ENCODE measurements at places on chromosomes 13 and 19.
A peak's percentile ranks its signal among the peaks of the same experiment; 100 is the strongest.

GRCh38 chr13:27556109-27556508 is 64.2 kb downstream of the LNX2 start:
- DNase-seq, result no peak

DNA sequence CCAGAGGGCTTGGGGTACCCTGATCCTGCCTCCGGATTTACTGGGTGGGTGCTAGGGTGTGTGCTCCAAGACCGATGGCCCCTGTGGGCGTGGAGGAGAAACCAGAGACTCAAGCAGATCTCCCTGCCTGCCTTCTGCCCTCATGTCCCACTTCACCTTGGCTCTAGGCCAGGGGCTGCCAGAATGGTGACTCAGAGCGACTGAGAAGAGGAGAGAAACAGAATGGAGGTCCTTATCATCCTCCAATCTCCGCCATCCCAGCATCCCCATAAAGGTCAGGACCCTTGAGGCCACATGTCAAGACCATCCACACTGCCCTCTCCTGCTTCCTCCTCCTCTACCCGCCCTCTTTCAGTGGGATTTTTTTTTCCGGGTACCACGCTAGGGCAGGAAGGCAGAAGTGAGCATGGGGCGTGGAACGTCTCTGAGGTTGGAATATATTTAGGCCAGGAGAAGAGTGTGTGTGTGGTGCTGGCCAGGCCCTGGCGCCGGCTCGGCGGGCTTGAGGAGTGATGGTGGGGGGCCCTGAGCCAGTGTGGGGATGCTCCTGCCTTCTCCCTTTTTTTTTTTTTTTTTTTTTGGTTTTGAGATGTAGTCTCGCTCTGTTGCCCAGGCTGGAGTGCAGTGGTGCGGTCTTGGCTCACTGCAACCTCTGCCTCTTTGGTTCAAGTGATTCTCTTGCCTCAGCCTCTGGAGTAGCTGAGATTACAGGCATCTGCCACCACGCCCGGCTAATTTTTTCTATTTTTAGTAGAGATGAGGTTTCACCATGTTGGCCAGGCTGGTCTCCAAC is 22.3 kb downstream of the IER2 start:
- peak; percentile 86 for DNase-seq

DNA sequence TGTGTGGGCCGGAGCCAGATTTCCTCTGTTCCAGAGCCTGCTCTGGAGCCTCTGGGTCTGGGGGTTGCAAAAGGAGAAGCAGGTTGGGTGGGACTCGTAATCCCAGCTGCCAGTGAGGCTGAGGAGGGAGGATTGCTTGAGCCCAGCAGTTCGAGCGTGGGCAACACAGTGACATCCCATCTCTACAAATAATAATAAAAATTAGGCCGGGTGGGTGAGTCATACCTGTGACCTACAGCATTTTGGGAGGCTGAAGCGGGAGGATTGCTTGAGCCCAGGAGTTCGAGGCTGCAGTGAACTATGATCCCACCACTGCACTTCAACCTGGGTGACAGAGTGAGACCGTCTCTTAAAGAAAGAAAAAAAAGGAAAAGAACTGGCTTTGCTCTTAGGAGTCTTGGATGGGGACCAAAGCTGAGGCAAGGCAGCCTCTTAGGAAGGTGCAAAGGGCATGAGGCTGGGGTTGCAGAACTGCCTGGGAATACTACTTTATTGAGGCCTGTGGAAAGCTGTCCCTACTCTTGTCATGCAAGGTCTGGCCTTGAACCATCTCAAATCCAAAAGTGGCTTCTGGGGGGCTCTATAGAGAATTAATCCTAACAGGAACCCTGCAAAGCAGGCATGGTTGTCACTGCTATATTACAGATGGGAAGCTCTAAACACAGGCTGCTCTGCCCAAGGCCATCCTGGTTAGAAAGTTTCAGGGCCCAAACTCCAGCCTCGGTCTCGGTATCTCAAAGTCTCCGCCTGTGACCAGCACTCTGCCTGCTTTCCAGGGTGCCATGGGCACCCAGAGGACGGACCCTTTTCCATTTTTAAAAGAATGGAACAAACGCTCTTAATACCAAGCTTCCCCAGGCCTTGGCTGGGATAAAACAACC is 880 bp upstream of the C19orf12 start:
- DNase-seq, result no peak

DNA sequence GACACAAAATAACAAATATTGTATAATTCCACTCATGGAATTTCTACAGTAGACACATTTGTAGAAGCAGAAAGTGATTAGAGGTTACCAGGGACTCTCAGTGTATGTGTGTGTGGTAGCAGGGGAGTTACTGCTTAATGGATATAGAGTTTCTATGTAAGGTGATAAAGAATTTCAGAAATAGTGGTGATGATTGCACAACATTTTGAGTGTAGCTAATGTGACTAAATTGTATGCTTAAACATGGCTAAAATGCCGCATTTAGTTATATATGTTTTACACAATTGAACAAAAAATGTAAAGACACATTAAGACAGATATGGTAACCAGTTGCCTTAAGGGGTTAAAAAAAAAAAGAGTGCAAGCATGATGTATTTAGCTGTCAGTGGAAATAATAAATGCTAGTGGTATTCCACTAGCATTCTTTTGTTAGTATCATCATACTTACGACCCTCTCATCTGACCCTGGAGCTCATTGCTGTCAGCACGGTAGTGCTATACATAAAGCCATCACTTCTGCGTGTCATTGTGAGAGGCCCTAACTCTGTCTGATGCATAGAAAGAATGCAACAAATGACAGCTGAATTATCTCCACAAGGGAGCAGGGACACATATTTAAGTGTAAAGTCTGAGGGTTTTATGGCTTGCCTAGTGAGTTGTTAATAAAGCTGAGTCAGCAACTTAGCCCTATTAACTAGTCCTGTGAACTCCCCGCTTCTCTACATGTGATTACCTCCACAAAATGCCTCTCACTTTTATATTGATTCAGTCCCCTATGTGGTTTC is 134.1 kb upstream of the RXFP2 start:
- DNase-seq, result no peak

DNA sequence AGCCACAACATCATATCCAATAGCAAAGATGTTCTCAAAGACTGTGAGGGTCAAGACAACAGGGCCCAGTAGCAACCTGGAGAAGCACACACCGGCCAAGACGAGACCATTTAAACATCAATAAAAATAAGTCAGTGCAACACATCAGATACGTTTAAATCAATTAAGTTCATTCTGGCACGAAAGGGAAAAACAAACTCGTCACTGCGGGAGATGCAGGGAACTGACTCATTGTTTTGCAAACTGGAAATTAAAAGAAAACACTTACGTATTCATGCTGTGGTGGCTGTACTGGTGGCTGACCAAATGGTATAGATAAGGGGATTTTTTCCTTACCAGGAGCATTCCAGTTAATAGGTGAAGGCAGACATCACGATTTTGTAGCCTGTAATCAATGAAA is 26.3 kb upstream of the SLC15A1 start:
- no peak for DNase-seq

GRCh38 chr19:38032951-38033350 is 125.9 kb downstream of the SIPA1L3 start:
- no peak for DNase-seq

DNA sequence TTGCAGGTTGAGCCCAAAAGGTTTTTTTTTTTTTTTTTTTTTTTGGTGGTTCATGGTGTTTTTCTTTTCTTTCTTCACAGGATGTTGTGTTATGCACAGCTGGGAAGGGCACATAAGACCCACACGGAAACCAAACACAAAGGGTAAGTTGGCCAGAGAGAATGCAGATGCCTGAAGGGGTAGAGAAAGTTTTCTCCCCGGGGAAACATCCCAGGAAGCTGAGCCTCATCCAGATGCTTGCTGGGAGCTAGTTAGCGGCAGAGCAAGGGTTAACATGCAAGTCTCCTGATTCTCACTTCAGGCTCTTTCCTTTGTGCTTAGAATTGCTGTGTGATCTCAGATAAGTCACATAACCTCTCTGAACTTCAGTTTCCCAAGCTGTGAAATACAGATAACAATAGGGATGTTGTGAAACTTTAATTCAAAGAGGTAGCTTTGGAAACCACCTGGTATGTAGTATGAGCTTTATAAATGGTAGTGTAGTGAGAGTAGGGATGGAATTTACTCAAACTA is 3.1 kb downstream of the ADGRE1 start:
- no peak for DNase-seq

GRCh38 chr13:48994706-48995105 is 19.0 kb downstream of the FNDC3A start:
- no peak for DNase-seq

- DNase-seq, result no peak
Observed at GRCh38 chr19:2353159-2353886, 6.7 kb upstream of the TMPRSS9 start.

- no peak for DNase-seq
Observed at GRCh38 chr13:81394640-81395039, 1053.7 kb upstream of the SPRY2 start.

- DNase-seq, result no peak
Observed at GRCh38 chr13:113817860-113818691, 45.8 kb downstream of the GAS6 start.

DNA sequence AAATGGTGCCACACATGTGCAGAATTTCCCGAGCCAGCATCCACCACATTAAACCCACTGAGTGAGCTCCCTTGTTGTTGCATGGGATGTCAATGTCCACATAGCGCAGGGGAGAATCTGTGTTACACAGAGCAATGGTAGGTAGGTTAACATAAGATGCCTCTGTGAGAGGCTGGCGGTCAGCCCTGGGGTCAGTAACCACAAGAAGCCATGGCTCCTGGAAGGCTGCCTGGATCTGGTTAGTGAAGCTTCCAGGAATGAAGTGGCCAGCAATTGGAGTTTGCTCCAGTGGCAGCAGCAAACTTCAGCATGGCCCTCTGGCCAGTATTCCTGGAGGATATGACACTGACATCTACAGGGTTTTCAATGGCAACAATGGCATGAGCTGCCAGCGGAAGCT is 37.0 kb upstream of the PCDH9 start:
- no peak for DNase-seq

DNA sequence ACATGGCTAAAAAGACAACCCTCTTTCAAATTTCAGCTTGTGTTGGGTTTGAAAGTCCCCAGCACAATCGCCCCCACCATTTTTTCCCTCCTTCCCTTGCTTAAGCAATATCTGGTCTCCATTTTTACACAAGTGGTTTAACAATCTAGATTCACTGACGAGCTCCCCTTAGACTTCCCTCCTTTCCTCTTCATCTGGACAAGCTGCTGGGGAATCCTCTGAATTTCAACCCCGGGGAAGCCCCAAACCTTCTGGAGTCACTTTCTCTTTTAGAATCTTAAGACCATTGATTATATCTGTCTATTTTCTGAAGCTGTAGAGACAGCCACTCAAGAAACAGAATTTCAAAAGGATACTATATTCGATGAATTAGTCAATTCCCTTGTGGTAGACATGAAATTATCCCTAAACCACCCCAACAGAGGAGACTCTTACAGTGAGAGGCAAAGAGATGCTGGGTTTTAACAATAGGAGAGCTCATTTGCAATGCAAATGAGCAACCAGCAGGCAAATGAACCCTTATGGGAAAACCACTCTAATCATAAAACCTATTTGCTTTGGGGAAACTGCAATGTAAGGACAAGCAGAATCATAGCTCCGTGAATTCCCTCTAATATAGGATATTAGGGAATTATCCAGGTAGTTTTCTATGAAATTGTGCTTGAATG is 78.9 kb downstream of the TEX26 start:
- DNase-seq, result no peak

DNA sequence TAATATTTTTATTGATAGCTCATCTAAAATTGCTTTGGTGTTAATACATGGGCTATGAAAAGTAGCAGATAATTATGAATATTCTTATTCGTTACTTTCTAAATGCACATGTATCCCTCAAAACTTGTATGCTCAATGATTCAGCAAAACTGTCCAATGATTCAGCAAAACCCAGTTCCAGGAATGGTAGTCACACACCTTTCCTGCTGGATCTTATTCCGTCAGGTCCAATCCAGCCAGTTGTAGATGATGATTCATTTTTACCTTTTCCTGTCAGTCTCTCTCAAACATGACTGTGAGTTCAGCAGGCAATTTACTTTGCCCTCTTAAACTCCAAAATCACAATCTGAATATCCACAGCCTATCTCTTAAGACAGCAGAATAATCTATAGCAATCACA is 1082.6 kb downstream of the EFNB2 start:
- DNase-seq, result no peak

DNA sequence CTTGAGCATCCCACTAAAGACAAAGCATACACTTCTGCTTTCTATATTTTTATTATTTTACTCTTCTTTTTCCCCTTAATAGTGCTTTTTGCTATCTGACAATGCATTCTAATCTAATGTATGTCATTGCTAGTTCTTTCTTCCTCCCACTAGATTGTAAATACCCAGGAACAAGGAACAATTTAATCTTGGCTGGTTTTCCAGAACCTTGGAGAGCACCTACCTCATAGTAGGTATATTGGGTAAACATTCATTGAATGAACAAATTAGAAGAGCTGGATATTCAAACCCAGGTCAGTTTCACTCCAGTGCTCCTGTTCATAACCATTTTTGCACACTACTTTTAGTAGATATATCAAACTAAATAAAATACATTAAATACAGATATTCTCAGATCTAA is 1617.6 kb upstream of the SLC10A2 start:
- no peak for DNase-seq

DNA sequence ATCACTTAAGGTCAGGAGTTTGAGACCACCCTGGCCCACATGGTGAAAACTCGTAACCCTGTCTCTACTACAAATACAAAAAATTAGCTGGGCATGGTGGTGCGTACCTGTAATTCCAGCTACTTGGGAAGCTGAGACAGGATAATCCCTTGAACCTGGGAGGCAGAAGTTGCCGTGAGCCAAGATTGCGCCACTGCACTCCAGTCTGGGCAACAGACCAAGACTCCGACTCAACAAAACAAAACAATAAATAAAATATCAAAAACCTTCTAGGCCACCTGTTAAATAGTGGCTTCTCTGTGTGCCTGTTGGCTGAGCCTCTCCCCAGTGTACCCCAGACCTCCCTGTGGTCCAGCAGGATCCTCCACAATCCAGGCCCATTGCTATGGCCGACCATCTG is 3.3 kb upstream of the PSMD8 start:
- DNase-seq, result no peak

DNA sequence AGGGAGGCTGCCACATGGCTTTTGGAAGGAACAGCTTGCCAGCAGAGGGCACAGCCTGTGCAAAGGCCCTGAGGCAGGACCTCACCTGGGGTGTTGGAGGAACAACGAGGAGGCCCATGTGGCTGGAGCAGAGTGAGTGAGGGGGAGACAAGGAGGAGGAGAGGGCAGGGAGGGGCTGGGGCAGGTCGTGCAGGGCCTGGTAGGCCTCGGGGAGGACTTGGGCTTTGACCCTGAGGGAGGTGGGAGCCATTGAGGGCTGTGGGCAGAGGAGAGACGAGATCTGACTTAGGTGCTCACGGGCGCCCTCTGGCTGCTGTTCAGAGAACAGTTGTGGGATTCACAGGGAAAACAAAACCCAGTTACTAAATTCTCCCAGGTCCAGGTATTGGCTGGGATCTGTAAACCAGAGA is 25.2 kb downstream of the ZNRF4 start:
- peak; percentile 40 for DNase-seq
